ENCODE measurements at places on chromosomes 7 and 10.

- no peak for DNase-seq
Observed at GRCh38 chr10:62054408-62054807, 152.9 kb downstream of the ARID5B start.

DNA sequence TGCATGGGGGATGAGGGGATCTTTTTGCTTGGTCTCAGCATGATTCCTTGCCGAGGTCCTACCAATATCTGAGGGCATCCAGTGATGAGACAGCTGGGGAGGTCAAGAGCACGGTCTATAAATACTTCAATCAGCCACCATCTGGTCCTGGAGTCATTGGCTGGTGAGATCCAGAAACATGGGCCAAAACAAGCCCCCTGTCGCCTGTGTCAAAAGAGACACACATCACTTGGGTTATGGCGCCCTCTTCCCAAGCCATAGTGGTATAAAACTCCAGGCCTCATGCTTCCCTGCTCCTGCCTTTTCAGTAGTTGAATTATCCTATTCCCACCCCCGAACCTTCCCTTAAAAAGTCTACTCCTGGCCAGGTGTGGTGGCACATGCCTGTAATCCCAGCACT is 60.9 kb downstream of the SLC35B4 start:
- DNase-seq = no peak

DNA sequence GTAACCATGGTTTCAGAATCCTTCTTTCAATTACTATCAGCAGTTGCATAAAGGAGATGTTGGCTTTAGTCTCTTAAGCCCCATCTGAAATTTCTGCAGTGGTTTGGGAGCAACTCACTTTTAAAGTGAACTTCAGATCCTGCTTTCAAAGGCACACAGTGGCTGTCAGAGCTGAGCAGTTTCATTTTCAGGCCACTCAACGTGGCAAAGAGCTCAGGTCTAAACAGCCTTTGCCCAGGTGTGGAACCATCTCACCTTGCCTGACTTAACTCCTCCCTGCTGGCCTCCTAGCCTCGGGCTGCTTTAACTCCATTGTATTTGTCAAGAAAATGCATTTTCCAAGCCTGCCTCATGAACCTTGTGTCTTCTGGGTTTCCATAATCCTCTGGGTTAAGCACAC is 197.5 kb upstream of the KMT2E start:
- DNase-seq = no peak

DNA sequence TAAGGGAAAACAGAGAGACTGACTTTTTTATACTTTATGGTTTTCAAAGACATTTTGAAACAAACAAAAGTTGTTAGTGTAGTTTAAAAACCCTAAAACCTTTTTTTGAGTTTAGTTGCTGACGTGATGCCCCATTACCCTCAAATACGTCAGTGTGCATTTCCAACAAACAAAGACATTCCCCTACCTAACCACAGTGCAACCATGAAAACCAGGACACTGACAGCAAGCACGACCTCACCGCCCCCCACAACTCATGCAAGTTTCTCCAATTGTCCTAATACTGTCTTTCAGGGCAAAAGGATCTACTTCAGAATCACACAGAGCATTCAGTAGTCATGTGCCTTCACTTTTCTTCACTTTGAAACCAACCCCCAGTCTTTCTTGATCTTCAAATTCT is 75.0 kb downstream of the WNT2 start:
- DNase-seq = no peak

Data from dorsolateral prefrontal cortex (tissue), 122 donors.